ENCODE measurements at places on chromosomes 1 and 21.
A peak's percentile ranks its signal among the peaks of the same experiment; 100 is the strongest.

- H3K4me1 ChIP-seq = no peaks in the 10 kb centered on the region
These were observed 209.1 kb upstream of the MAP1LC3C start for GRCh38 chr1:242208021-242208420.

GRCh38 chr1:46594063-46594462, 10.0 kb downstream of the MKNK1 start:
- no peak overlapping the region for H3K27ac ChIP-seq
- H3K4me3 ChIP-seq = no peak overlapping the region
- H3K4me1 ChIP-seq = peaks cover 22% of the 10 kb centered on the region
- no peak for DNase-seq
- peaks cover 44% of the 10 kb centered on the region for H3K36me3 ChIP-seq

GRCh38 chr1:229196404-229197264, 74.3 kb upstream of the RAB4A start:
- DNase-seq = no peak
- no peak overlapping the region for H3K4me3 ChIP-seq
- peaks cover 15% of the 10 kb centered on the region for H3K4me1 ChIP-seq
- H3K36me3 ChIP-seq = no peaks in the 10 kb centered on the region
- no peak overlapping the region for H3K27ac ChIP-seq

DNA sequence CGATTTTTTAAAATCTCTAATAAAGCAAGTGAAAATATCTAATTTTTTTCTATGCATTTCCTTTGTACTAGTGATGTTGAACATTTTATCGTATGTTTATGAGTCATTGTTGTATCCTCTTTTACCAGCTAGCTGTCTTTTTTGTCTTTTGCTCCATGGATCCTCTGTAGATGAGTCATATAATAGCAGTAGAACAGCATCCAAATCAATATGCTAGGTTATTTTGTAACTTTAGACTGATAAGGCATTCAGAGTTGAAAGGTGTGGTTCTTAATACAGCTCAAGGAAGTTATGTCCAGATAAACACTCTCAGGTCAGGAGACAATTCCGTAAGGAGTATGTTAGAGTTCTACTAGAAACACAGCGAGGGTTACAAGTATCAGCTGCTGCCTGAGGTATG, 31.9 kb downstream of the MAP10 start:
- H3K4me3 ChIP-seq = no peak overlapping the region
- H3K36me3 ChIP-seq = no peaks in the 10 kb centered on the region
- no peak for DNase-seq
- H3K27ac ChIP-seq = no peak overlapping the region
- H3K27me3 ChIP-seq = no peaks in the 10 kb centered on the region
- H3K4me1 ChIP-seq = no peaks in the 10 kb centered on the region

DNA sequence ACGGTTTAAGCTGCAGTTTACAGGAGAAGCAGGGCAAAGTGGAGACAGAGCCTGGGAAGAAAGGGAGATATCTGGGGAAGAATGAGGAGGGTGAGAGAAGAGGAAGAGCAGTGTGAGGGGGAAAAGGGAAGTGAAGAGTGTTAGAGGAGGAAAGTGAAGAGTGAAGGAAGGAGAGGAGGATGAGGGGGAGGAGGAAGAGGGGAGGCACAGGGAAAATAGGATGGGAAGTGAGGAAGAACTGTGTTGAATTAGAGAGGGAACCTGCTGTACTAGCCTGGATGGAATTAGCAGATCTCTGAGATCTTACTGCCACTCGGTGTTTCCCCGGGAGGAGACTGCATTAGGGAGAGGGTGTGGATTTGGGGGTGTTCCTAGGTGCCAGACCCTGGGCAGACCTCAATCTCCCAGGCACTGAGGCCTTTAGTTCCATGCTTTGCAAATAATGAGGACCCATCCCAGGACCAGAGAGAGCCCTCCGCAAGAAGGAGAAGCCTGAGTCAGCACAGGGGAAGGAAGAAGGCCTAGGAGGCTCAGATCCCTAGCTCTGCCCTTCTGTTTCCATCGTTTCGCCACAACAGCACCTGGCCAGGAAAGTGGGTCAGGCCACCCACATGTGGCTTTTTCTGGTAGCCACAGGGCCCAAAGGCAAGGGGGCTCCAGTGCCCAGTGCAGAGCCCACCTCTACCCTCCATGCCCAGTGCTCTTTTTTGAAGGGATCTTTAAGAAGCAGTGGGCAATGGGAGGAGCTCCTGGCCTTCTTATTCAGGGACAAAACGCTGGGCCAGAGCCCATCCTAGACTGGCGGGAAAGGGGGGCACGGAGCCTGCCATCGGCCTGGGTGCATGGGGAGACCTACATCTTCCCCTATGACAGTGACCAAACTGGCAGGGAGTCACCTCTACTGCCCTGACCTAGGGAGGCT, 2.0 kb downstream of the LRRN2 start:
- H3K27me3 ChIP-seq = peaks cover 12% of the 10 kb centered on the region
- H3K36me3 ChIP-seq = no peaks in the 10 kb centered on the region
- peaks cover 8% of the 10 kb centered on the region for H3K4me1 ChIP-seq
- no peak for DNase-seq
- no peak overlapping the region for H3K4me3 ChIP-seq

- H3K27ac ChIP-seq = no peak overlapping the region
- DNase-seq = peak; percentile 26
- H3K4me3 ChIP-seq = no peak overlapping the region
- no peaks in the 10 kb centered on the region for H3K36me3 ChIP-seq
These were observed 42.6 kb upstream of the PTGS2 start for GRCh38 chr1:186722711-186723309.

GRCh38 chr1:176051902-176052518, 155.1 kb downstream of the COP1 start:
- no peak for DNase-seq
- H3K4me1 ChIP-seq = no peaks in the 10 kb centered on the region
- H3K36me3 ChIP-seq = peaks cover 2% of the 10 kb centered on the region
- H3K27ac ChIP-seq = no peak overlapping the region
- no peaks in the 10 kb centered on the region for H3K27me3 ChIP-seq

- no peaks in the 10 kb centered on the region for H3K27me3 ChIP-seq
- no peak overlapping the region for H3K4me3 ChIP-seq
- DNase-seq = no peak
- H3K36me3 ChIP-seq = no peaks in the 10 kb centered on the region
These were observed 55.5 kb downstream of the TGFBR3 start for GRCh38 chr1:91830242-91831131.

GRCh38 chr1:20429296-20429695, 56.7 kb downstream of the CAMK2N1 start:
- no peaks in the 10 kb centered on the region for H3K36me3 ChIP-seq
- peaks cover 8% of the 10 kb centered on the region for H3K27me3 ChIP-seq
- no peak overlapping the region for H3K4me3 ChIP-seq
- no peak for DNase-seq
- H3K4me1 ChIP-seq = no peaks in the 10 kb centered on the region
- no peak overlapping the region for H3K27ac ChIP-seq

- no peak overlapping the region for H3K4me3 ChIP-seq
- no peak for DNase-seq
- H3K27me3 ChIP-seq = no peaks in the 10 kb centered on the region
These were observed 149.1 kb downstream of the DNM3 start for GRCh38 chr1:171990371-171990770.

DNA sequence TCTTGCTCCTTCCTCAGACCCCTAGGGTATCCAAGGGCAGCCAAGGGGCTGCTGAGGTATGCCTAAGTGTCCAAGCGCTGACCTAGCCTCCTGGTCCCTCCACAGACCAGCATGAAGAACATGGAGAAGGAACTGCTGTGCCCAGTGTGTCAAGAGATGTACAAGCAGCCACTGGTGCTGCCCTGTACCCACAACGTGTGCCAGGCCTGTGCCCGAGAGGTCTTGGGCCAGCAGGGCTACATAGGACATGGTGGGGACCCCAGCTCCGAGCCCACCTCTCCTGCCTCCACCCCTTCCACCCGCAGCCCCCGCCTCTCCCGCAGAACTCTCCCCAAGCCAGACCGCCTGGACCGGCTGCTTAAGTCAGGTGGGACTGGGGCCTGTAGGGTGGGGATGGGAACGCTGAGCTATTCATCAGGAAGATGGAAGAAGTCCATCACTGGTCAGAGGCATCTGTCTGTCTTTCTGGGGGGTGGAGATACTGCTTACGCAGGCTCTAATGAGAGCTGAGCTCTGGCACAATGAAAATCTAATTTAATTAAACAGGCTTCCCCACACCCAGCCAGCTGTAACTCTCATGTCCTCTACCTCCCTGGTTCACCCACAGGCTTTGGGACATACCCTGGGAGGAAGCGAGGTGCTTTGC, 1.8 kb downstream of the TRIM46 start:
- H3K4me3 ChIP-seq = no peak overlapping the region
- H3K27ac ChIP-seq = no peak overlapping the region
- H3K27me3 ChIP-seq = no peaks in the 10 kb centered on the region
- peaks cover 39% of the 10 kb centered on the region for H3K36me3 ChIP-seq

GRCh38 chr1:52911541-52911940, 10.0 kb downstream of the ECHDC2 start:
- DNase-seq = no peak
- H3K4me3 ChIP-seq = no peak overlapping the region
- H3K27ac ChIP-seq = no peak overlapping the region
- no peaks in the 10 kb centered on the region for H3K4me1 ChIP-seq

GRCh38 chr1:229159668-229160544, 111.0 kb upstream of the RAB4A start:
- DNase-seq = no peak
- H3K4me1 ChIP-seq = peaks cover 15% of the 10 kb centered on the region
- H3K27ac ChIP-seq = no peak overlapping the region

DNA sequence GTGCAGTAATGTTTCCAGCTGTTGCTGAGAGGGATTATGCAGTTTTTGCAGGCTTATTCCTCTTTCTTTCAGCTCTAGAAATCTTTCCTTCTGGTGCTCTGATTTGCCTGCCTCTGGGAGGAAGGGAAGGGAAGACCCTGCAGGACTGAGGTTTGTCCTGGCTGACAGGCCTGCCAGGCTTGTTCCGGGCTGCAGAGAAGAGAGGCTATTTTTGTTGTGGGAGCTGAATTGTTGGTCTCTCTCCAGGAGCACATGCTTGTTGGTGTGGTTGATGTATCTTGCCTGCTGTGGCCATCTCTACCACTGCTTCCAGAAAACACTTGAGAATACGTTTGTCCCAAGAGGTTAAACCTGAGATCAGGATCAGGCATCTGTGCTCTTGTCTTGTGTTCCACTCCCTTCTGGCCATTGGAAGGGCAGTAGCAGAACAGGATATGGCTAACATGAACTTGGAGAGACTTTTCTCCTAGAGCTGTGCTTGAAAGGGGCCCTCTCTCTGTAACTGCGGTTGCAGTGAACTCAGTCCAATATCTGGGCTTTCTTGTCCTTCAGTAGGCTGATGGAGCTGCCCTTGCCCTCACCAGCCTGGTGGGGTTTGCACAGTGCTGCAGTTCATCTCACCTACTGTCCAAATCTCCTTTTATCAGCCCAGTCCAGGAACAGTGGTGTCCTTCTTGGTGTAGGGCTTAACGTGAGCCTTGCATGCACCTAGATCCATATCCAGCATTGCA, 21.5 kb upstream of the SLC25A34 start:
- H3K27ac ChIP-seq = no peak overlapping the region
- H3K36me3 ChIP-seq = peaks cover 39% of the 10 kb centered on the region
- H3K4me1 ChIP-seq = no peaks in the 10 kb centered on the region
- H3K4me3 ChIP-seq = no peak overlapping the region

GRCh38 chr1:71311376-71311775, 230.5 kb upstream of the ZRANB2 start:
- H3K27ac ChIP-seq = no peak overlapping the region
- no peak overlapping the region for H3K4me3 ChIP-seq
- no peaks in the 10 kb centered on the region for H3K27me3 ChIP-seq
- no peaks in the 10 kb centered on the region for H3K4me1 ChIP-seq

GRCh38 chr1:212133319-212133718, 97.8 kb downstream of the DTL start:
- no peaks in the 10 kb centered on the region for H3K36me3 ChIP-seq
- H3K4me3 ChIP-seq = no peak overlapping the region
- DNase-seq = no peak
- H3K4me1 ChIP-seq = no peaks in the 10 kb centered on the region
- H3K27ac ChIP-seq = no peak overlapping the region

DNA sequence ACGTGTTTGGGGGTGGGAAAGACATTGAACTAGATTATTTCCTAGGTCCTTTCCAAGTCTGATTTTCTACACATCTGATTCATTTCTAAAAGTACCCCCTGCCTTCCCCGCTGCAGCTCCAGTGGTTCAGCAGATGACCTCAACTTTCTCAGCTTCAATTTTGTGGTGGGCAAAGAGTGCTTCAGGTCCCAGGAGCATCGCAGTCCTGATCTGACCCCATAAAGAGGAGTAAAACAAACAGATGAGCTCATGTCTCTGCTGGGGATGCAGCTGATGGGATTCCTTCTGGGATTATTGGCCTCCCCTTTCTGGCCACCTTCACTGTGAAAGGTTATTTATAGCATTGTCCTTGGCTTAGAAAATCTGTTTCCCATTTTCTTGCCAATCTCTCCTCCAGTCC, 337.0 kb upstream of the PLXNA2 start:
- no peak overlapping the region for H3K27ac ChIP-seq
- DNase-seq = no peak
- no peaks in the 10 kb centered on the region for H3K27me3 ChIP-seq
- no peaks in the 10 kb centered on the region for H3K36me3 ChIP-seq
- H3K4me3 ChIP-seq = no peak overlapping the region

- no peaks in the 10 kb centered on the region for H3K4me1 ChIP-seq
- DNase-seq = no peak
- H3K27ac ChIP-seq = no peak overlapping the region
- no peaks in the 10 kb centered on the region for H3K36me3 ChIP-seq
These were observed 182.3 kb upstream of the GREM2 start for GRCh38 chr1:240794046-240794843.

GRCh38 chr1:204256531-204256930, 42.7 kb upstream of the GOLT1A start:
- no peaks in the 10 kb centered on the region for H3K36me3 ChIP-seq
- no peak for DNase-seq
- H3K4me1 ChIP-seq = no peaks in the 10 kb centered on the region

- no peak overlapping the region for H3K4me3 ChIP-seq
- DNase-seq = no peak
- H3K27ac ChIP-seq = no peak overlapping the region
- no peaks in the 10 kb centered on the region for H3K27me3 ChIP-seq
These were observed 588.3 kb downstream of the LMO4 start for GRCh38 chr1:87916965-87917364.

GRCh38 chr1:13759072-13759471, 59.1 kb downstream of the PRDM2 start:
- H3K4me1 ChIP-seq = peaks cover 58% of the 10 kb centered on the region
- DNase-seq = no peak
- H3K36me3 ChIP-seq = peaks cover 19% of the 10 kb centered on the region

GRCh38 chr1:197674286-197674685, 101.0 kb downstream of the DENND1B start:
- H3K4me1 ChIP-seq = no peaks in the 10 kb centered on the region
- no peaks in the 10 kb centered on the region for H3K36me3 ChIP-seq
- no peak overlapping the region for H3K4me3 ChIP-seq
- no peak for DNase-seq
- H3K27ac ChIP-seq = no peak overlapping the region

All from CD4-positive, alpha-beta T cell (primary cell).